ENCODE measurements at places on chromosomes 12 and 14. TPM values are rescaled to one million over a fixed set of nuclear protein-coding genes. Genes with fewer than 3 reads are reported as not detected.
A peak's percentile ranks its signal among the peaks of the same experiment; 100 is the strongest.

- DNase-seq = peak; percentile 93
Measured at GRCh38 chr12:48105867-48106680, at the start of gene SENP1. TSS of gene SENP1 (minus strand) at chr12:48106079. CDS start at chr12:48101472, 4,607 bp downstream.

- no peak for DNase-seq
Measured at GRCh38 chr14:91955168-91955567, 7.7 kb upstream of the FBLN5 start.

GRCh38 chr14:71834284-71835204, 97.7 kb upstream of the RGS6 start:
- DNase-seq = no peak

DNA sequence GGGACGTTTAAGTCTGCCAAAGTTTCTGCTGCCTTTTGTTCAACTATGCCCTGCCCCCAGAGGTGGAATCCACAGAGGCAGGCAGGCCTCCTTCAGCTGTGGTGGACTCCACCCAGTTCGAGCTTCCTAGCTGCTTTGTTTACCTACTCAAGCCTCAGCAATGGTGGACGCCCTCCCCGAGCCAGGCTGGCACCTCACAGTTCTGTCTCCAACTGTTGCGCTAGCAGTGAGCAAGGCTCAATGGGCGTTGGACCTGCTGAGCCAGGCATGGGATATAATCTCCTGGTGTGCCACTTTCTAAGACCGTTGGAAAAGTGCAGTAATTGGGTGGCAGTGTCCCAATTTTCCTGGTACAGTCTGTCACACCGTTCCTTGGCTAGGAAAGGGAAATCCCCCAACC, 444.7 kb downstream of the FLRT2 start:
- DNase-seq = no peak

DNA sequence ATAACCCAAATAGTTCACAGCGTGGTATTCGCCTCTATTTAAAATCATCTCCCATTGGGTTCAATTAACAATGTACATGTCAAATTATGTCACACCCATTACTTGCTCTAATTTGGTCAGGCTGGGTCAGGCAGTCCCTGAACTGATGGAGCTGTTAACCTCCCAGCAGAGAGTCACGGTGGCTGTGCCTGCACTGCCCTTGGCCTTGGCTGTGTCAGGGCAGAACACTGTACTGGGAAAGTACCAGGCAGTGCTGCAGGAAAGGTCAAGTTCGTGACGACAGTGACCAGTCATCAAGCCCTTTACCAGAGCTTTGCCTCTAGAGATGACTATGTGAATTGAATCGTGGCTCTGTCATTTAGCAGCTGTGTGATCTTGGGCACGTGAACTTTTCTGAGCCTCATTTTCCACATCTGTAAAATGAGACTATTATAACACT, 100.0 kb downstream of the ARF6 start:
- DNase-seq = no peak

GRCh38 chr14:102096569-102097188, 9.8 kb upstream of the HSP90AA1 start:
- peak; percentile 92 for DNase-seq

- DNase-seq = no peak
Measured at GRCh38 chr12:32151086-32151485, 44.4 kb downstream of the BICD1 start.

DNA sequence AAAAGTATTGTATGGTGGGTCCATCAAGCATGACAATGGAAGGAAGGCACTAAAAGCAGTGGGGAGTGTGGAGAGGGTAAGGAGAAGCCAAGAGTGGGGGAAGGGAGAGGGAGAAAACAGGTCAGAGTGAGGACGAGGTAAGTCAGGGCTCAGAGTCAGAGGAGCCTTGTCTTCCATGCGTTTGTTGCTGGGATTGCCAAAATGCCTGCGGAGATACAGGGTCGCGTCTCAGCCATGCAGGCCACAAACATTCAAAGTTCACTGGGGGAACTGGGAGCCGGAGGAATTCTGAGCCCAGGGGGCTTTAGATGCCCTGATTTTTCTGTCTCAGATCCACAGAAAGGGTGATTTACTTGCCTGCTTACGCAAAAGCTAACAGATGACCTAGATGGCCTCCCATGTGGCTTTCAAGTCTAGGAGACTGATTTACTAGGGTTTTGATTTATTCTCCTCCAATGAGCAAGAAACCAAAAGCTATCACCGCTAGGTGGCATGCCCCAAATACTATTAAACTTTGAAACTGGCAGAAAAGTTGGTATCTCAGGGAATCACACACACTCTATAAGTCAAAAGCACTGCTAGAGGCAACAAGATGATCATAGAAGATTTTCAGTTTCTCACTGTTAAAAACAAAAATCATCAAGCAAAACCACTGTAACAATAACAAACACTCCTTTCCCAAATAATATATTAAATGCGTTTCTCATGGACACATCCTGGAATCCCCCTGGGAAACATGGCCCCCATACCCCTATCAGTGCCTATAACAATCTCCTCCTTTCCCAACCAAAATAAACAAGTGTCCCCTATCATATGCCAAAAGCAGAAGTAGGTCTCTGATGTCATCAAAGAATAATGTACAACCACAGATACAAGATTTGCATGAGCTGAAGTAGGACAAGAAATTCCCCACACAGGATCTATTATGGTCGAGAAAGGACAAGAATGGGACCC, 26.6 kb upstream of the MDM1 start:
- no peak for DNase-seq

DNA sequence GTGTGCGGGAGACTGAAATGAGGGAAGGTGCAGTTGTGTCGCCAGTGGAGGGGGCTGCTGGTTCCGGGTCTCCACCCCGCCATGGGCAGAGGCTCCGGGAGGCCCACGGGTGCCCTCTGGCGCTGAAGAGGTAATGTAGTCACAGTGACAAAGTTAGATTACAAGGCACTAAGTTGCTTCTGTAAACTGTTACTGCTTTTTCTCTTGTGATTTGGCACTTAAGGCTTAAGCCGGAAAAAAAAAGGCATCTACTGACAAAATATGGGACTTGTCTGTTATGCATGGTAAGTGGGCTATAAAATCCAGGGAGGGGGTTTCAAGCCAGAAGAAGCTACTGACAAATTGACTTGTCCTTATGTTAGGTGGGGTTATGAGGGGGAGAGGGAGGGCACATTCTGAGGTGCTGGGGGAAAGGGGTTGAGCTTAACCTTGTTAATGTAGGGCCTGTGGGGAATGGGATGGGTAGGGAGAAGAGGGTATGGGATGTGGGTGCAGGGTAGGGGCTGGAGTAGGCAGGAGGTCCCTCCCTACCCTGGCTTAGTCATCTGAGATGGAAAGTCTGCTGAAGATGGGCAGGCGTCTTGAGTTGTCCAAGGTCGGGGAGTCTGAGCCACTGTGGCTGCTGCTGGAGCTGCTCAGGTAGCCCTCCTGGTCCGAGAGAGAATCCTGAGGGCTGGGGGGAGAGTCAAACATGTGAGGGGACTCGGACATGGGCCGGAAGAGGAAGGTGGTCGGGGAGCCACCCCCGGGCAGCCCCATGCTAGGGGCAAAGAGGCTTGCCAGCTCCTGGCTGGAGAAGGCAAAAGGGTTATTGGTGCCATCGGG, 3.7 kb downstream of the ZFP36L1 start:
- DNase-seq = peak; percentile 91

DNA sequence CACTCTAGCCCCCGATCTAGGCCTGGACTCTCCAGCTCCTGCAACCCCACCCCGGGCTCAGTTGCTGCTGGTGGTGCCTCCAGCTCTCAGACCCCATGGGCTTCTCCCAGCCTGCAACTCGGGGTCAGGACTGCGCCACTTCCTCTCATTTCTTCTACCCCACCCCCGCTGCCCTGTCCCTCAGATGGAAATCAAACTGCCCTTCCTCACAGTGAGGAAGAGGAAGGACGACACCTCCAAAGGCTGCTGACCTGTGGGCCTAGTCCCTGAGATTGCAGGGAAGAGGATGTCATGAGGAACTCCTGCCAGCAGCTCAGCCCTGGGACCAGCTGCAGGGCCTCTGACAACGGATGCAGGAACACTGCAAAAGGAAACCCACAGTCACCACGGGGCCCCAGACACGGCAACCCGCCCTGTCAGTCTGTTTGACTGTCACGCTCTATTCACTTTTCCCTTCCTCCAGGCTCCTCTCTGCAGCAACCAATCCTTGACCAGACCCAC, 29.3 kb upstream of the PNMA1 start:
- peak; percentile 73 for DNase-seq

- no peak for DNase-seq
Measured at GRCh38 chr12:63079791-63080502, 71.1 kb downstream of the AVPR1A start.

GRCh38 chr12:127360580-127360979, 906.4 kb upstream of the TMEM132C start:
- DNase-seq = no peak

DNA sequence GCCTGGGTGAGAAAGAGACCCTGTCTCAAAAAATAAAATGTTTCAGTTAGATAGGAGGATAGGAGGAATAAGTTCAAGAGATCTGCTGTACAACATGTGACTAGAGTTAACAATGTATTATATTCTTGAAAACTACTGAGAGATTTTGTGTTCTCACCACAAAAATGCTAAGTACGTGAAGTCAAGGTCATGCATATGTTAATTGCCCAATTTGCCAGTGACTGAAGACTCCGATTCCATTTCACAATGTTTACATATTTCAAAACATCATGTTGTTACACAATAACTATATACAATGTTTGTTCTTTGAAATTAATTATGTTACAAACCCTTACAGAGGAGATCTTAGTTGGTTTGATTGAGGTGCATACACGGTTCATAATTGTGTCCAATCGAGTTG, 52.1 kb downstream of the SLC15A4 start:
- no peak for DNase-seq

DNA sequence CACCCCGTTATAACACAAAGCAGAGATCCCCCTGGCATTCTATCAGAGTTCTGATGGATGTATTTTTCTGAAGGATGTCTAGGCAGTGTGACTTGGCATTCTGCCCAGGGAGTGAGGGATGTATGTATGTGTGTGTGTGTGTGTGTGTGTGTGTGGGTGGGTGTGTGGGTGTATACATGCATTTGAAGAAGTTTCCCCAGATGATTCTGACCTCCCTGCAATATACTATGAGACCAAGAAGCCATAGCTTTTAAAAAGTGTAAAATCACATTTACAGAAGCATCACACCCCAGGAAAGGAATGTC, 59.7 kb upstream of the NAP1L1 start:
- no peak for DNase-seq

- DNase-seq = no peak
Measured at GRCh38 chr12:25557830-25558436, 4.8 kb upstream of the LMNTD1 start.

DNA sequence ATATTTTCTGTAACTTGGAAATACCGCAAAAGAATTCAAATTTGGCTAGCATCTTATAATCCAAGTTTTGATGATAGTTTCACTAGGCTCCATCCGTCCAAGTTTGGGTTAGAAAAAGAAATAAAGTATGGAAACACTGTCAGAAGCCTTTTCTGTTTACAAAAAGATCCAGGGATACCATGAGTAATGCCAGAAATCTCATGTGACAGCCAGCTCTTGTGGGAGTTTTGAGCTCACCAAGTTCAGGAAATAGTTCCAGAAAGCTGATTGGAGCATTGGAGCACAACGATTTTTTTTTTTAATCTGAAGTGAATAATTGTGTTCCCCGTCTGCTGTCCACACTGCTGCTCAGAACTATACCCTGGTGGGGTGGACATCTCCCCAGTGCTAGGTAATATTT, 229.7 kb upstream of the NPAS3 start:
- no peak for DNase-seq

DNA sequence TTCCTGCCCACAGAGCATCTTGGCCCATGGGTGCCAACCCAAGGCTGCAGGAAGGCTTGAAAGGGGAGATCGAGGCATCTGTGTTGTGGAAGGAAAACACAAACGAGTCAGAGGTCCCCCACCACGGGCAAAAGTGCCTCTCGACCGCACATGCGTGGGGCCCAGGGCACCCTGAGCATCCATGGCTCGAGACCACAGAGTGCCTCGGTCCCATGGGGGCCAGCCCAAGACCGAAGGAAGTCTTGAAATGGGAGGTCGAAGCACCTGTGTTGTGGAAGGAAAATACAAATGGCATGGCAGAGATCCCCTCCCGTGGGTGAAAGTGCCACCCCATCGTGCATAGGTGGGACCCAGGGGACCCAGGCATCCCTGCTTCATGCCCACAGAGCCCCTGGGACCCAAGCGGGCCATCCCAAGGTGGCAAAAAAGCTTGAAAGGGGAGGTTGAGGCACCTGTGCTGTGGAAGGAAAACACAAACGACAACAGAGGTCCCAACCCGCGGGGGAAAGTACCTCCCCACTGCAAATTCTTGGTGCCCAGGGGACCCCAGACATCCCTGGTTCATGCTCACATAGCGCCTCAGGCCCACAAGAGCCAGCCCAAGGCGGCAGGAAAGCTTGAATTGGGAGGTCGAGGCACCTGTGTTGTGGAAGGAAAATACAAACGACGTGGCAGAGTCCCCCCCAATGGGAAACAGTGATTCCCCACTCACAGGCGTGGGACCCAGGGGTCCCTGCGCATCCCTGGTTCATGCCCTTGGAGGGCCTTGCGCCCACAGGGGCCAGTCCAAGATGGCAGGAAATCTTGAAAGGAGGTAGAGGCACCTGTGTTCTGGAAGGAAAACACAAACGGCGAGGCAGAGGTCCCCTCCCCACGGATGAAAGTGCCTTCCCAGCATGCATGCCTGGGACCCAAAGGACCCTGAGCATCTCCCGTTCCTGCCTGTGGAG, 373.0 kb downstream of the ALG10 start:
- DNase-seq = peak; percentile 9

GRCh38 chr12:1297206-1297605, 297.2 kb downstream of the FBXL14 start:
- no peak for DNase-seq

DNA sequence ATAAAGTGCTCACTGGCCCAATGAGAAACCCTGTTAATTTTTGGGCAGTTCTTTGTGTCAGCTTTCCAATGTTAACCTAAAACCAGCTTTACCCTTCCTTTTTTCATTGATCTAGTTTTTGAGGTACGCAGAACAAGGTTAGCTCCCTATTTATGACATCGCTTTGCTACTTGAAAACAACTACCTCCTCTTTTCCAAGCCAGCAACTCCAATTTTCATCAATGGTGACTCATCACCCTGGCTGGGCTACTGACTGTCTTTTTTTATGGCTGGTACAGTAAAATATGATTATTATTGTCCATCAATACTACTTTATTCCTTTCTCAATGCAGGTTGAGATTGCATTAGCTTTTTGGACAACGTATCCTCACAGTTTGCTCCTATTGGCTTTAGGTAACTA, 22.5 kb upstream of the AKAP6 start:
- no peak for DNase-seq

- peak; percentile 71 for DNase-seq
Measured at GRCh38 chr12:14913381-14913781, 25.0 kb downstream of the ERP27 start.

HOXC9 gene
- not detected for total RNA-seq

OAS2 gene
- total RNA-seq = 8.0 TPM

SMCO2 gene
- total RNA-seq = not detected

HOXC13 gene
- not detected for total RNA-seq

BCL11B gene
- total RNA-seq = 0.20 TPM

PLEK2 gene
- not detected for total RNA-seq

ARID2 gene
- total RNA-seq = 17.2 TPM

ANKS1B gene
- 2.5 TPM for total RNA-seq

TAS2R42 gene
- total RNA-seq = not detected

VRTN gene
- total RNA-seq = not detected

KLRD1 gene
- 1.5 TPM for total RNA-seq
